ENCODE measurements at places on chromosomes 7 and 10.

DNA sequence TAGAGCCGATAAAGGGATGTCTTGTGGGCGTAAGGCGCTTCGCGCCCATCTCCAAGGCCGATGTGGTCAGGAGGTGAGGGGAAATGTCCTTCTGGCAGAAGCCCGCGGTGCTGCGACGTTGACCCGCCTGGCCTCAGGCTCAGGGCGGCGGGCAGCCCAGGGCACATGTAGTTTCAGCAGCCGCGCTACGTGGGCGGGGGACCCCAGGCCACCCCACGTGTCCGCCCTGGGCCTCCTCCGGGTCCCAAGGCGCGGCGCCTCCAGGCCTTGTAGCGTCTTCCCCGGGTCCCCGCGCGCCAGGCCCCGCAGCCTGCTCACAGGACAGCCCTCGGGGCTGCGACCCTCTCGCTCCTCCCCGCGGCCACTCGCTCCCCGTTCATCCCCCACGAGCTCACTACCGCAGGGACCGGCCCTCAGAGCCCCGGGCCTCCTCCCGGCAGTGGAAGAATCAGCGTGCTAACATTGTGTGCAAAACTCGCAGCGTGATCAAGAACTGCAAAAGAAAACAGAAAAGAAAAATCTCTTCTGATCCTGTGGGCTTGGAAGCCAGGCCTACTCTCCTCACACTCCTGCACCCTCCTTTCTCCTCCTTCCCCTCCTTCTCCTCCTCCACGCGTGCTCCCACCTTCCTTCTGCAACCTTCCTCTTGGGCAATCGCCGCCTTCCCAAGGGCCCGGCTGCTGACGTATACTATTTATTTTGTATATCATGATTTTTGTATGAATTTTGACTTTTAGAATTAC is 4.4 kb upstream of the TBX20 start:
- no peak for DNase-seq

GRCh38 chr10:107059068-107059804 is 105.3 kb downstream of the SORCS1 start:
- no peak for DNase-seq

- DNase-seq: no peak
Observed at GRCh38 chr7:12297283-12298108, 86.4 kb downstream of the TMEM106B start.

GRCh38 chr10:95697429-95697828 is 3.7 kb upstream of the TCTN3 start:
- DNase-seq: no peak

- no peak for DNase-seq
Observed at GRCh38 chr10:97291357-97292096, 910 bp downstream of the ARHGAP19 start.

GRCh38 chr10:90872648-90873020 is 860 bp downstream of the RPP30 start:
- no peak for DNase-seq

- DNase-seq: no peak
Observed at GRCh38 chr10:132206377-132206745, 19.6 kb downstream of the DPYSL4 start.

DNA sequence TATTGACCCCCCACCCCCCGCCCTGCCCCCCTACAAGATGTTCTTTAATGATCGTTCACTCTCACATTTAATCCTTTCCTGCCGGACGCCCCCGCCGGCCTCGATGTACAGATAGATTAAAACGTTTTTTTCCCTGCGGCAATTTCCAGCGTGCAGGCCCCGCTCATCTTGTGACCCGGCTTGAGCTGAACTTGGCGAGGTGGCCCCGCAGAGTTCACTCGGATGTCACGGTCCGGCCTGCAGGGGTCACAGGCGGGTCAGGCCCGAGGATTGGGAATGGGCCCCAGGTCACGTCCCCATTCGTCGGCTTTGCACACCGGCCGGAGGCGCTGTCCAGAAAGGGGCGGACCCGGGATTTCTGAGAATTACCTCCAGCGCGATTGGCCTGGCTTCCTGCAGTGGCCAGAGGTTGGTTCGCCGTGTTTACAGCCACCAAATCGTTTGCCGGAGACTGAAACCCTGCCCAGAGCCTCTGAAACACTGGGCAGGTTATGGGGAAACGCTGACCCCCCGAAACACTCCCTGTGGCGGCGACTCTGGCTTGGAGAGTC is 1.9 kb upstream of the CYP26A1 start:
- no peak for DNase-seq

DNA sequence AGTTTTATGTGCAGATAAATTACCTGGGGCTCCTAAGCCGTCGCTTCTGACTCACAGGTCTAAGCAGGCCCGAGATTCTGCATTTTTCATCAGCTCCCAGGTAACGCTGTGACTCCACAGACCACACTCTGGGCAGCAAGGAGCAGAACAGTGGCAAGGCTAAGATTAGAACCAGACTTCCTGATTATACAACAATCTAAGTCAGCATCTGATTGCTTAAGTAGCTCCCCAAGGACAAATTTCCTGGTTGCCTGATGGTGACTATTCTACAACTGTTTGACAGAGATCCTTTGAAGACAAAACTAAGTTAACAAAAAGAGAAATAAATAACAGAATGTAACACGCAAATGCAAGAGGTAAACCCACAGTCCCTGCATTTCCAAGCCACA is 69.0 kb downstream of the CREB3L2 start:
- no peak for DNase-seq

DNA sequence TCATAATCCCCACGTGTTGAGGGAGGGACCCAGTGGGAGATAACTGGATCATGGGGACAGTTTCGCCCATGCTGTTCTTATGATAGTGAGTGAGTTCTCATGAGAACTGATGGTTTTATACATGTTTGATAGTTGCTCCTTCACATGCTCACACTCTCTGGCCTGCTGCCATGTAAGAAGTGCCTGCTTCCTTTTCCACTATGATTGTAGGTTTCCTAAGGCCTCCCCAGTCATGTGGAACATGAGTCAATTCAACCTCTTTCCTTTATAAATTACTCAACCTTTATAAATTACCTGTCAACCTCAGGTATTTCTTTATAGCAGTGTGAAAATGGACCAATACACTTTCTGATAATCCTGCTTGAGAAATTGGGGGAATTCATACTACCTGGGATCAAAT is 80.2 kb downstream of the ZNF37A start:
- DNase-seq: no peak

- no peak for DNase-seq
Observed at GRCh38 chr7:116165717-116166116, 44.6 kb upstream of the TES start.

Data from NCI-H446 (cell line).